ENCODE measurements at places on chromosomes 12 and 14.

- DNase-seq: no peak
Observed at GRCh38 chr12:62654326-62655241, 188.0 kb downstream of the MON2 start.

DNA sequence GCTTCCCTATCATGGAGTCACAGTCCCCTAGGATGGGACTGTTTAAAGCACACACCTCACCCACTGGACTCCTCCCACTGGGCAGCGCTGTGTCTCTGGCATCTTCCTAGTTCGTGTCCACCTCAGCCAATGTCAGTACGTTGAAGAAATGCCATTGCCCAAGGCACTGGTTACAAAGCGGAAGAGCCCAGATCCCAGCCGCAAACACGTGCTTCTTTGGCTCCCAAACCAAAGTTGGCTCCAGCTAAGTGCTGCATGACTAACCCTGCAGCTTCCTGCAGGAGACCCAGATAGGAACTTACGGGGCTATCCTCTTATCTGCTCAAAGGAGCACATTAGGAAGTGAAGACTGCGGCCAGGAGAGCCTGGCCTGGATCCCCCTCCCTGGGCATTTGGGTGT lies 9.3 kb downstream of the SYNE3 start:
- no peak for DNase-seq

DNA sequence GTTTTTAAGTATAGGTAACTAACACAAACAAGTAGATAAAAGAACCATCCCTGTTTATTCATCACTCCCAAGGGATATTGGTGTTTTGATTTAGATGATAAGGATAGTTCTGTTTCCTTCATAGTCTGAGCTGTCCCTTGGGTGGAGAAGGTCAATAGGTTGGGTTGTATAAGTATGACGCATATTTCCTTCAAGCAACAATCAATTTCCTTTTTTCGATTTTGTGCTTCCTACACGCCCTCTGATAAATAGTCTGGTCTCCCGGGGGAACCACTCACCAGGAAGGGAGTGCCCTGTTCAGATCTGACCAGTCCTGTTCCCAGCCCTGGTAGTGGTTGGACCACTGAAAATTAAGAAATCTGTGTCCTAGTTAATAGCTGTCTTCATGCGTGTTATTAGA lies 378.8 kb upstream of the FAR2 start:
- DNase-seq: no peak

DNA sequence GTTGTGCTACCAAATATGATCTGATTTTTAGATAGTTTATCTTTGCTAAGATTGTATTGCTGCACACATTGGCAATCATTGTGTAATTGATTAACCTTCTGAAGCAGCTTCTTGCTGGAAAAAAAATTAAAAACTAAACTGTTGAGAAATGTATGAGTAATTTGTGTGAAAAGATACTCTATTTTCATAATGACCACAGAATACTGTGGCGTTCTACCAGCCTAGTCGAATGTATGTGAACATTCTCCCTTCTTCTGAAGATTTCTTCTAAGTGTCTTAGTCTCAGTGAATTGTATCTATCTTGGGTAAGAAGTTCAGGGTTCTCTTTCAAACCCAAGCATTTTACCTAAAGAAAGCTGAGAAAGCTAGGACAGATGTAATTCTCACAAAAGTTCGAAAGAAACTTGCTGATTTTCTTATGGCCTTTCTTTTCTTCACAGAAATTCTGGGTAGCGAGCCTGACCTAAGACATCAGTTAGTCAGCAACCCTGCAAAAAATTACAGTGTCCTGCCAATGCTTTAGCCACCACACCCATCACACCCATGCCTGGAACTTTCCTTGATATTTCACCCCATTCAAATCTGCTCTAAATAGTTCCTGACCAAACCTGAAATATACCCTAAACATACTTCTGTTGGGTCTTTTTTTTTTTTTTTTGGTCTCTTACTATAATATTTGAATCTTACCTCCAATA lies 27.1 kb upstream of the C12orf71 start:
- DNase-seq: no peak

DNA sequence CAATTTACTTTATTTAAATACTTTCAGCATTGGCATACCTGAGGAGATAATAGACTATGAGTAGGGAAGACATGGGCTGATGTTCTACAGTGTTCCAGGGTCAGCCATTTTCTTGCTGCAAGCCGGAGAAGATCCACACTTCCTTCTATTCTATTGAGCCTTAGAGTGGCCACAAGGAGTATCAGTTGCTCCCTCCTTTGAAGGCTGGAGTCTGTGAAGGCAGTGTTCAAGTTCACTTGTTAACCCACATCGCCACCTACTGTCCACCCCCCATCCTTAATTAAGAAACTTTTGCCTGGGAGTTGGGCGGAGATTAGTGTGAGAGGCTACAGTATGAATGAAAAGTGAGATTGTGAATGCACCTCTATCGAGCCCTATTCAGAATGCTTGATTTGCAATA lies 666.6 kb downstream of the NRXN3 start:
- DNase-seq: no peak

DNA sequence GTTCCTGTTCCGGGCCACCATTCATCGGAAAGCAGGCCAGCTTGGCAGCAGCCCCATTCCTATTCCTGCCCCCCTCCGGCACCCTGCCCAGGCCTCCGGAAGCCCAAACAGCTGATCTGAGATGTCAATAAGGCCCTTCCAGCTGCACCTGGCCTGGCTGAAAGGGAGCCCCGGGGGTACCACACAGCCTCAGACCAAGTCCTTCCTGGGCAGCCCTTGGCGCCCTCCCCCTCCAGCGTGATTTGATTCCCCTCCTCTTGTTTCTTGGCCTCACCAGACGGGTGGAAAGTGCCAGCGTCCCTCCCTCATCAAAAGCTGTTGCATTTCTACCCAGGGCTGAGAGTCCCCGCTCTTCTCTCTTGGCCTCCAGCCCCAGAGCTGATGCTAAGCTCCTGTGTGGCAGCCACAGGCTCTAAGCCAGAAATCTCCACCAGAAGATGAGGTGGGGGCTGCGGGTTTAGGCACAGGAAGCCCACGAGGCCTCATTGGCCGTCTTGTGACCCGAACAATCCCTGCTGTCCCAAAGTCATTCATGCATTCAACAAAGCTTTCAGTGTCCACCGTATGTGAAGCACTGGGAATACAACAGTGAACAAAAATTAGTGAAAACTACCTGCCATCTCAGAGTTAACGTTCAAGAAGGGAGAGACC lies 215.4 kb downstream of the SLC41A2 start:
- DNase-seq: no peak

DNA sequence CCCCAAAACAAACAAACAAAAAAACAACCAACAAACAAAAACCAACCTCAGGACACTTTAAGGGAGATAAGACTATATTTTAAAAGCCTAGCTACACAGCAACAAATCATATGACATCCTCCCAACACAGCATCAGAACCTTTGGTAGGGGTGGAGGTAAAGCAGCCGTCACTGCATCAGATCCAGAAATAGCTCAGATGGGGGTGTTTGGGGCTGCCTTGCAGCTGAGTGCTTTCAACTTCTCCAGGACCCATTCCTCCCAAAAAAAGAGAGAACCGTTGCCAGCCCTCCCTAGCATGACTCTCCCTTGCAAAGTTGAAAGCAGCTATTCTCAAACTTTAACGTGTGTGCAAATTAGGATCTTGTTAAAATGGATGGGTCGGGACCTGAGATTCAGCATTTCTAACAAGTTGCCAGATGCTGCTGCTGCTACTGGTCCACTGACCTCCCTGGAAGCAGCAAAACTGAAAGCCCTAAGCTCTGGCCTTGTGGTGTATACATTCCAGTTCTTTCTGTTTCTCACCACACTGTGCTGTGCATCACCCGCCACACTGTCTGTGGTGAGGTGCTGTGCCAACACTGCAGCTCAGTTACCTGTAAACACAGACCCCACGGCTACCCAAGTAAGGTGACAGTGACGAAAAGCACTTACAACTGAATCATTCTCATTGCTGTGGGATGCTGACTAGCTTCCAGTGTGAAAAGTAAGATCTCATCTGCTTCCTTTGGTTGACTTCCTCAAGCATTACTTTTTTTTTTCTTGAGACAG lies 54.0 kb downstream of the SLC38A1 start:
- DNase-seq: peak; percentile 62

DNA sequence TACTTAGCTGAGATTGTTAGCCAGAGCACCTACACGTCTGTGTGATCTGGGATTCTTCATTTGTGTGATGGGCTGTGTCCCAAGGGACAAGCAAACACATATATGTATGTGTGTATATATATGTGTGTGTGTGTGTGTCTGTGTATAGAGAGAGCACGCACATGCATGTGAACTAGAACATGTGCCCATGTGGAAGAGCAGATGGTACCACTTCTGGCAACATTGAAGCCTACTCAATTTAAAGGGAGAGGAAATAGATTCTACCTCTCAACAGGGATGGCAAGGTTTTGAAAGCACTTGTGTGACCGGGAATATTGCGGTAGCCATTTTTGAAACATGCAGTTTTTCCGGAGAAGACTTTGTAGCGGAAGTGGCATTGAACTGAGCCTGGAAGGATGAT lies 1.4 kb downstream of the TOMM20L start:
- DNase-seq: no peak

DNA sequence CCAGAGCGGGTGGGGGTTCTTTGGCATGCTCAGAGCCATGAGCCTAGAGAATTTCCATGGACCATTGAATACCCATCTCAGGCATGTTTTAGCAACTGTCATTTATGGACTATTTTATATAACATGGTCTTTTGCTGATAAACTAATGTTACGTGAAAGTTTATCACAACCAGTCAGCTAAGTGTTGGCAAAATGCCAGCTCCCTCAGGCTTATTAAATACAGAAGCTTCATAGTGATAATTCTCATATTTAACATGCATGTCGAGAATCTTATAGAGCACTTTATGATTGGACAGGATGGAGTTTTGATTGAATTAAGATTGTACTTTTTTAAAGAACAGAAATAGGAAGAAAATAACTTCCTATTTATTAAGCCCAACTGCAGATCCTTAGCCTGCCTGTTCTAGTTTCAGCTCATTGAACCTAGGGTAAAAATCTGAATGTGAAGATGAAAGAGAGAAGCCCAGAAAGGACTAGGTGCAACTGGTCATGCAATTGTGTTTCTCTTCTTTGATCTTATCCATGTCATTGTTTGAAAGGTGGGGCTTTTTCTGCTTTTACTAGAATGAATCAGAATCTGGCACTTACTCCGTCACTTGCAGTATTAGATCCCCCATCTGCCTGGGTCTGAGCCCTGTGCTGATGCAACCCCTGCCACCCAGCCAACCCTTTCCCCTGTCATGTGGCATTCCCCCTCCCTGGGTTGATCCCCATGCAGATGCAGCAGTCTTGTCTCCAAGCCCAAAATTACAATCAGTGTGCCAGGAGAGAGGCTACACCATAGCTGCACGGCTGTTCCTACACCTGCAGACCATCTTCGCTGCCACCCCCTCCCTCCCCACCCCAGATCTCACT lies 134.6 kb upstream of the EVL start:
- no peak for DNase-seq

DNA sequence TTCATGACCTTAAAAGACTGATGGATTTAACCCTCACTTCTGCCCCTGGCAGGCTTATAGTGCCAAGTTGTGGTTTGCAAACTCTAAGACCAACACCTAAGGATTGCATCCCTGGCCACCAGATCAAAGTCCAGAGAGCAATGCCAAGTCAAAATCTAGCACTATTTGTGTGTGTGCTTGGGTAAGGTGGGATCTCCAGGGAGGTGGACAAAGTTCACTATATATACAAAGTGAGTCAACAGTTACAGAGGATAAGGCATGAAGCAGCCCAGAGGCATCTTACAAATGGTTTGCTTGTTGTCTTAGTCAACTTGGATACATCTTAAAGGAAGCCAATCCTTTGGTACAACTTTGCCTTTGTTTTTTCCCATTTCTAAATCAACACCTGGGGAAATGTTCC lies 137.3 kb downstream of the MSRB3 start:
- no peak for DNase-seq

- peak; percentile 23 for DNase-seq
Observed at GRCh38 chr14:65336191-65336591, 76.3 kb upstream of the FUT8 start.

DNA sequence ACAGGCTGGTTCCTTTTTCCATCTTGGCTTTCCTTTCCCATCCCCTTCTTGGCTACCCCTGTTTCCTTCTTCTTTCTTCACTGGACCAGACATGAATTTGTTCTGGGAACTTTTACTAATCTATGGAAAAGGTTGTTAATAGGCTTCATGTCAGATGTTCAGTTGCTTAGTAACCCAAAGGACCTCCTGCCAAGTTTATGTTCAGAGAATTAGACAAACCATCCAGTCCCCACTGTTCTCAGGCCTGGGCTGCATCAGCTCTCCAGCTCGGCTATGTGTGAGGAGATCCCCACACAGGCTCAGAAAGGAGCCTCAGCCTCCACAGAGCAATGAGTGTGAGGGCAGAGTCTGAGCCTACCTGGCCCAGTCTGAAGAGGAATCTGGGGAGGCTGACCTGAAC lies 78.0 kb downstream of the AKAP6 start:
- no peak for DNase-seq

DNA sequence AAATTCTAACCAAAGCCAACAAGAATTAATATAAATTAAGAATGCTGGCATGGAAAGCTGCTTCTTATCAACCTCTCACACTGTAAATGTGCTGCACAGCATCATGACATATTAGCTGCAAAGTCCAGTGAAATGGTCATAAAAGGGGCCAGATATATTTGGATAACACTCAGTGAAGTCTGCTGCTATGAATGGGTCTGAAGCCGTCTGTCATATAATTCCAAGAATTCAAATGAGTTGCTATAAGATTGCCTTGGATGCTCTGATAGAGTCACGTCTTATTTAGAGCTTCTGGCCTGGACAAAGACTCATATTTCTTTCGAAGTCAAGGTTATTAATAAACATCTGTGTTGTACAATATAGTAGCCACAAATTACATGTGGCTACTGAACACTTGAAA lies 54.3 kb upstream of the OVCH1 start:
- DNase-seq: no peak

DNA sequence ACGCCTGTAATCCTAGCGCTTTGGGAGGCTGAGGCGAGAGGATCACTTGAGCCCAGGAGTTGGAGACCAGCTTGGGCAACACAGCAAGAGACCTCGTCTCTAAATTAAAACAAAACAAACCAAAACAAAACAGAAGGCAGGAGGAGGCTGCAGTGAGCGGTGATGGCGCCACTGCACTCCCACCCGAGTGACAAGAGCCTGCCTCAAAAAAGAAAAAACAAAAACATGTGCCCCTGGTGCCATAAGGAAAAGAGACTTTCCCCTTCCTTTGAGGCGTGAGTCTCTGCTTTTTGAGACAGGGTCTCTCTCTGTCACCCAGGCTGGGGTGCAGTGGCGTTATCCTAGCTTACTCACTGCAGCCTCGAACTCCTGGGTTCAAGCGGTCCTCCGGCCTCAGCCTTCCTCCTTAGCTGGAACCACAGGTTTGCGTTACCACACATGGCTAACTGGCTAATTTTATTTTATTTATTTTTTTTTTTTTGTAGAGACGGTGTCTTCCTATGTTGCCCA lies 9.0 kb upstream of the EAPP start:
- DNase-seq: no peak

DNA sequence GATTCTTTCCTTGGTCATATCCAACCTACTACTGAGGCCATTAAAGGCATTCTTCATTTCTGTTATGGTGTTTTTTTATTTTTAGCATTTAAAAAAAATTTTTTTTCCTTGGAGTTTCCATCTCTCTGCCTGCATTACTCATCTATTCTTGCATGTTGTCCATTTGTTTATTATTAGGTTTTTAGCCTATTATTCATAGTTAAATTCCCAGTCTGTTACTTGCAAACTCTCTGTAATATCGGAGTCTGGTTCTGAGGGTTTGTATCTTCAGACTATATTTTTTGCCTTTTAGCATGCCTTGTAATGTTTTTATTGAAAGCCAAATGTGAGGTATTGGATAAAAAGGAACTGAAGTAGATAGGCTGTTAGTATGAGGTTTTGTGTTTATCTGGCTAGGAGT lies 284.3 kb downstream of the FUT8 start:
- no peak for DNase-seq

- DNase-seq: no peak
Observed at GRCh38 chr12:52643233-52644077, 8.6 kb downstream of the KRT2 start.
